ENCODE measurements at places on chromosomes 16 and 17.
A peak's percentile ranks its signal among the peaks of the same experiment; 100 is the strongest.

GRCh38 chr17:60095381-60095780, 16.7 kb upstream of the HEATR6 start:
- no peak for DNase-seq

DNA sequence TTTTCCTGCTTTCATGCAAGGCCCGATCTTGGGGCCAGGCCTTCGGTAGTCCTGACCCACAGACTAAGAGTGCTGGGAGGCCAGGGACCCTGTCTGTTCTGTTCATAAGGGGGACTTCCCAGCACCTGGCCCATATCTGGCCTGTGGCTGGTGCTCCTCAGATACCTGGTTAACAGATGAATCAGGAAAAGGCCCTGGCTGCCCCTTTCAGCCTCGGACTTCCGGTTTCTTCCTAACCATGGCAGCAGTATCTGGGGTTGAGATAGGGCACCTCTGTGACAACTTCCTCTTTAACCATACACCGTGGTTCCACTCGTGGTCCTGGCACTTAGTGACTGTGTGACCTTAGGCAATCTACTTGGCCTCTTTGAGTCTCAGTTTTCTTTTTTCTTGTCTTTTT, 18.4 kb downstream of the PLCG2 start:
- peak; percentile 60 for DNase-seq

DNA sequence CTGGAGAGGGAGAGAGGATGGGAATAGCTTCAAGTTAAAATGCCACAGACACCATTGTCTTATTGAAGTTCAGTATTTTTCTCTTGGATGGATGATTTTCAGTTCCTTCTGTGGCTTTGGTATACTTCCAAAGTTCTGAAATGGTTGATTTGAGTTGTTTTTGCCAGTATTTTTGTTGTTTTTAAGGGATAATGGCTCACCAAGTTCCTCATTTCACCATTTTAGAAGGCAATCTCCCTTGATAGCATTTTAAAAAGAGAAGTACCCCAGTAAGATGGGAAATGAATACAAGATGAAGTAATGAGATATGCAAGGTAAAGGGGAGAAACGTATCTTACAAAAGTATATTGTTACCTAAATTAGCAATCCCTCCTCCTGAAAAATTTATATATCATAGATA, 18.5 kb upstream of the SPDYE4 start:
- DNase-seq, result no peak

DNA sequence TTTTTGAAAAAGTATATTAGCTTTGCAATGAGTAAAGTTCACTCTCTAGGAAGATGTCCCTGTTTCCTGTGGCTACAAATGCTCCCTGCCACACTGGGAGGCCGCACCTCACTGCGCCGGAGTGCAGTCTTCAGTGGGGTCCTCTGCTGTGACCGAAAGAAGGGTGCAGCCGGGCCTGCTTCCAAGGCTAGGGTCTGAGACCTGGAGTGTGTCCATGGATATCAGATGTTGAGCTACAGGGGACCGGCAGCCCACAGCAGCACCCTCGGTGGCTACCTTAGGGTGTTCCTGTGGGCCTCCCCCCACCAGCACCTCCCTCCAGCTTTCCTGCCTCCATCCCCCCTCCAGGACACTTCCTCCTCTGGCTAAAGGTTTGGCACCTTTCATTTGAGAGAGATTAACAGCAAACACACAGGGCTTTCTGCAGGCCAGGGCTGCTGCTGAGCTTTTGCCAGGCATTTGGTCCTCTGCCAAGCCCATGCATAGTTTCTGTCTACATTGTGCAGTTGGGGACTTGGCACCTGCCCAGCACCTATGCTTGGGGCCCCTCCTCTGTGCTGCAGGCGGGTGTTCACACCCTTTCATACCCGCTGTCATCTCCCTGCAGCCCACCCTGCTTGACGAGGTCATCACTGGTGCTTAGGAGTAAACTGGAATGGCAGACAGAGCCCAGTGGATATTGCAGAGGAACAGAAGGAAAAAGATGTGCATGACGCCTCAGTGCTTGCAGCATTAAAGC, 33.8 kb upstream of the CRISPLD2 start:
- DNase-seq, result no peak

DNA sequence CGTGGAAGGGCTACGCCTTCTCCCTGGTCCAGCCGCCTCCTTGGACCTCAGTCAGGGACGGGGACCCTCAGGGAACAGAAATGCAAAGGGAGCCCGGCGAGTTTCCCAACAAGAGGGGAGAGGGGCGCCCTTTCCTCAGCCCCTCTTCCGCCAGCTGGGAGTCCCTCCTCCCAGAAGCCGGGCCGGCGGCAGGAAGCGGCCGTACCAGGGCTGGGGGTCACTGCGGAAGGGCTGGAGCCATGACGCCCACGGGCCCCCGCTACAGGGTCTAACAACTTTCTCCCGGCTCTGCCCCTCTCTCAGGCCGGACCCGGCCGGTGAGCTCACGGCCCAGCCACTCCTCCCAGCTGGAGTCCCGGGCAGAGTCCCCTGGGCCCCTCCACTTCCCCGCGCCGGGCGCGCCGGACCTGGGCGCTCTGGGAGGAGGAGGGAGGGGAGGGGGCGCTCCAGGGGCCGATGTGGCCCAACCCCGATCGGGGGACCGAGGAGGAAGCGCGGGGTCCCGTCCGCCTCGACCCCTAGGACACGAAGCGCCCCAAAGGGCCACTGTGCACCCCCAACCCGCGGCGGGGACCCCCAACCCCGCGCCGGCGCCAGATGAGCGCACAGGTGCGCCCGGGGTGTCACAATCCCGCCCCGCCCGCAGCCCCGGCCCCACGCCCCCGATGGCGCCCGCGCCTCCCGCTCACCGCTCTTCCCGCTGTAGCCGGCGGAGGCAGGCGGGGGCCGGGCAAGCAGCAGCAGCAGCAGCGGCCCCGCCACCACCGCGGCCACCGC, 578 bp downstream of the PGAP6 start:
- DNase-seq, result peak; percentile 27

DNA sequence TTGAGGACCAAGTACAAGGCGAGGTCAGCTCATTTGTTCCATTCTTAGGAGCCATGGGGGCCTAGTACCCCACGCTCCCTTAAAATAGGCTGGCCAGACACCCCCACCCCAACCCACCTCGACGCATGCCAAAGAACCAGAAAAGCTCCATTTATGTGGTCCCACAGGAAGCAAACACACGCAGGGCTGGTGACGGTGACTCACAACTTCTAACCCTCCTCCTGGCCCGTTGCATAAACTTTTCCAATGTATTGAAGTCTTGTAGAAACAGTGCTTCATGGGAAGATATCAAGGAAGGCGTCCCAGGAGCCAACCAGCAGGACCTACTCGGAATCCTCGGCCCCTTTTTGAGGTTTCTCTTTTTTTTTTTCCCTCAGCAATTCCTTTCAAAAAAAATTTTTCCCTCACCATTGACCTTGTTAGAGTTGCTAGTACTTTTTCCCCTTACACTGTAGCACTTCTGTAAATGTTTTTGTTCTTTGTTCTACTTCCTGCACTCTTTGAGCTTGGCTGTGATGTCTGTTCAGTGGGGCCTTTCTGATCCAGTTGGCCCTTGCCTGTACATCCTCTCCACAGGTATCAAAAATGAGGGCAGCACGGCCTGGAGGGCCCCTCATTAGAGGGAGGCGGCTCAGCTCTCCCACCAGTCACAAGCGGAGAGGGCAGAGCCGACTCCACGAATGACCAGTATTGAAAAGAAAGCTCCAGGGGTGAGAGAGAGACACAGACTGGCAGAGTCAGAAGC, 208.3 kb downstream of the RGS9 start:
- no peak for DNase-seq

All from CD4-positive, alpha-beta T cell treated with Interferon gamma for 1 hour (primary cell).